Esophagus mucosa (tissue), 1 donor: ENCODE measurements at places on chromosomes 3 and 15. TPM values are rescaled to one million over a fixed set of nuclear protein-coding genes. Genes with fewer than 3 reads are reported as not detected.
A peak's percentile ranks its signal among the peaks of the same experiment; 100 is the strongest.

DNA sequence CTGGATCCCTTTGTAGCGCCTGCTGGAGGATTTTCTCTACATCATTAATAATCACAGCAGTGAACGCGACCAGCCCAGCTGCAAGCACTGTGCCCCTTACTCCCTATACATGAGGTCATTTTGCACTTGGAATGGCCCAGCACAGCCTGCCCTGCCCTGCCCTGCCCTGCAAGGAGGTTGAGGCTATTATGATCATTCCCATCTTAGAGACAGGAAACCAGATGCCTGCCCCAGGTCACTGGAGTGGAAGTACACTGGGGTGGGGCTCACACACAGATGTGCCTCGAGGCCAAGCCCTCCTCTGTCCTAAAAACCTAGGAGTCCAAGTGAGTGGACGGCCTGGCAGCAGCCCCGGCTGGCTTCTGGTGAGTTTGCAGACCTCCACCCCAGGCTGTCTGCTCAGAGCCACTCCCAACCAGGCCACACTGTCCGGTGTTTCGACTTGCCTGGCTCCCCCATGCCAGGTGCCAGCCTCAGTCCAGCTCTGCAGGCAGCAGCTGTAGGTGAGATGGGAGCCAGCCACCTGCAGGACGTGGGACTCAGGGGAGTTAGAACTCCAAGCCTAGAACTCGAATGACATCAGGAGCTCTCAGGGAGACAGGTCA, 30.4 kb upstream of the SEC61A1 start:
- ATAC-seq: no peak

DNA sequence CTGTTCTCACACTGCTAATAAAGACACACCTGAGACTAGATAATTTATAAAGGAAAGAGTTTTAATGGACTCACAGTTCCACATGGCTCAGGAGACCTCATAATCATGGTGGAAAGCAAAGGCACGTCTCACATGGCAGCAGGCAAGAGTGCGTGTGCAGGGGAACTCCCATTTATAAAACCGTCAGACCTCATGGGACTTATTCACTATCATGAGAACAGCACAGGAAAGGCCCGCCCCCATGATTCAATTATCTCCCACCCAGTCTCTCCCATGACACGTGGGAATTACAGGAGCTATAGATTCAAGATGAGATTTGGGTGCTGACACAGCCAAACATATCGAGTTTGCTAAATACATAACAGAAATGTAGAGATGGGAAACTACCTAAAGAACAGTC, 39.5 kb upstream of the DGKG start:
- no peak for ATAC-seq

DNA sequence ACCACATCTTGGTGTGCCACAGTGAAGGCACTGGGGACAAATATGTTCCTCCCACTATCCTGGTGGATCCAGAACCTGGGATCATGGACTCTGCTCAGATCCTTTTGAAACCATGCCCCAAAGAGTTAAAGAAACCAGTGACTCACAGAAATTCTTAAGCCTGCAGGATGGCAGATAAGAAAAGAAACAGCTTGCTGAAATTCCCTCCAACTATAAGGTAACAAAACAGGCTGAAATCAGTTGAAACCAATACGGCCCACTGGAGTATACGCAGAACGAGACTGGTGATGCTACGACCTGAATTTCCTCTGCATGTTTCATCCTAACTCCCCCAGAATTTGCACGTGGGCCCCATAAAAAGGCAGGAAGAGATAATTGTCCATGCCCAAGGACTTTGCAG, 209.6 kb downstream of the TJP1 start:
- no peak for ATAC-seq

Gene GPR160
- total RNA-seq: 1.4 TPM

- no peak for ATAC-seq
Measured at GRCh38 chr15:38991126-38991525, 426.5 kb upstream of the RASGRP1 start.

DNA sequence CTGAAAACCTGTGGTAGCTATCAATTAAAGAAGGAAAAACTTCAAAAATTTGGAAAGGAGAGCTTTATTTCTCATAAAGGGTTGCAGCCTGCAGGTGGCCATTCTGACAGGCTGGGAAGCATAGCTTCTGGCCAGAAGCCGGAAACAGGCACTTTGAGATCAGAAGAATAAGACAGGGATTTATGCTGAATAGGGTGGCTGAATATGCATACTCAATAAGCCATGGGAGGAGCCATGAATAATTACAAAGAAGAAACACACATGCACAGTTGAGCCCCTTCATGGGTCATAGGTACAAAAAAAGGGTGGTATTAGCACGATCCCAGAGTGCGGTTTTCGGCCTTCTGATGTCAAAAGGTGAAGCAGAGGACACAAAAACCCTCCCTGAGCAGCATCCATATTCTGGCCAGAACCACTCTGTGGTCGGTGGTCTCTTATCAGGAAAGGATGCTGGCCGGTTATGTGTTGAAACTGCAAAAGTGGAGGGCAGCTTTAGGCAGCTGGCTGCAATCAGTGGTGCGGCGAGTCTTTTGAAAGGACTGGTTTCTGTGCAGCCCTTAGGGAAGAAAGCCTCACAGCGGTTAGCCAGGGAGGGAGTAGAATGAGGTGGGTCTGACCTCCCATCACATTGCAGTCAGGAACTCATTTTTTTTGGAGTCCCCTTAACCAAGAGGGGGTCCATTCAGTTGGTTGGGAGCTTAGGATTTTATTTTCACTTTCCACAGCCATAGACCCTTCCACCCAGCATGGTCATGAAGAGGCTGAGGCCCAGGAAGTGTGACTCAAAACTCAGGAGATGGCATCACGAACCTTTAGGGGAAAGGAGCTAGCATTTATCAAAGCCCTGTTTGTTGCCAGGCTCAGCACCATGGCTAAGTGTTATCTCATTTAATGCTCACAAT, 34.7 kb upstream of the CCDC174 start:
- no peak for ATAC-seq

DNA sequence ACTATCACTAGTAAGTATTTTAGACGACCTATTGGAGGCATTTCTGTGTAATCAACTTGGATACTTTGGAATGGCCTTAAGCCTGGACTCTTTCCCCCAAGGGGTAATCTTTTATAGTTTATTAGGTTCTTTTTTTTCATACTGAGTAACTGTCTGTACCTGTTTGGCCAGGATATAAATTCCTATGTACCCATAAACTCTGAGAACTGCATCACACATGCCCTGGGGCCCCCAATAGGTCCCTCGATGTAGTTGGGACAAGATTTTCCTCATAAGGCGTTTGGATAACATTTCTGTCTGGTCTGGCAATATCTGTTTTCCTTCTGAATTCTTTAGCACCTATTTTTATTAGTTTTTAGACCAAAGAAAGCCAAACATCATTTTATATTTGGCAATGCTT, 86.4 kb upstream of the WNT7A start:
- ATAC-seq: no peak

- no peak for ATAC-seq
Measured at GRCh38 chr3:113097960-113098447, 107.2 kb downstream of the GTPBP8 start.

DNA sequence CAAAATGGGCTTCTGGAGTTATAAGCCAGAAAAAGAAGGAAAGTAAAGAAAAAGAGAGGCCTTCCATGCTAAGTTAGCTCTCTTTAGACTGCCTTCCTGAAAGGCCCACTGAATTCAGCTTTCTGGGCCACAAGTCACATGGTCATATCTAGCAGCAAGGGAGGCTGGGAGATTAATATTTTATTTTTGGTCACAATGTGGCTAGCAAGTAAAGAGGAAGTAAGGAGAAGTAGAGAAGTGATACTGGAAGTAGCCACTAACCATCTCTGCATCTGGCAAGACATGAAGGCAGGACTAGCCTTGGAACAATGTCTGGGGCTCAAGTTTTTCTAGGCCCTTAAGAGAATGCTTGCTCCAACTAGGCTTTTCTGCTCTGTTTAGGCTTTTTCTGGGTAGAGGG, 81.8 kb upstream of the UBE2E1 start:
- no peak for ATAC-seq

Gene C15orf61
- total RNA-seq: 2.8 TPM

DNA sequence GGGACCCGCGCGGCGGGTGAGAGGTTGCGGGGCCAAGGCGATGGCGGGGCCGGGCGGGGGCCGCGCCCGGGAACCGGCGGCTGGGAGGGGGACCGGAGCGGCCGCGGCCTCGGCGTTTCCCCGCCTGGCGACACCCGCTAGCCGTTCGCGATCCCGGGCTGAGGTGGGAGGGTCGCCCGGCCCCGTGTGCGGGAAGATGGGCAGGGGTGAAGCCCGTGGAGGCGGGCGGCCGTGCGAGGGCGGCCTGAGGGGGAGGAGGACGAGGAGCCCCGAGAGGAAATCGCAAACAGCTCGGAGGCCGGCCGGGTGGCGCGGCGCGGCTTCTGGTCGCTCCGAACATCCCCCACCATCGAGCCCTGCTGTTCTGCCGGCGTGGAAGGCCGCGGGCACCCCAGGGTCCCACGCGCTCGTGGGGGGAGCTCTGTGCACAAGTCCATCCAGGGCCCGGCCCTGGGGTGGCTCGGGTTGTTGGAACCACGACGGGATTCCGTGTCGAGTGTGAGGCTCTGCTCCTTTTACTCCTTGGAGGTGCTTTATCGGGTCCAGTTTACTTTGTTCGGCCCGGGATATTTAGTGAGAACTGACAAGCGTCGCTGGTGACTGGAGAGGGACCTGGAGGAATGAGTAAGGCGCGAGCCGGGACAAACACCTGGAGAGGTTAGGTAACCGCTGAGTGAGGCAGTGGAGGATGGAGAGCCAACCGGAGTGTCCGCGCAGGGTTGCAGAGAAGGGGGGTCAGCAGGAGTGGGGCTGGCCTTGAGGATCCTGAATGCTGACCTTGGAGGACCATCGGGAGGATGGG, 728 bp downstream of the CRTC3 start:
- ATAC-seq: peak; percentile 46

Gene NR2E3
- 0.56 TPM for total RNA-seq

DNA sequence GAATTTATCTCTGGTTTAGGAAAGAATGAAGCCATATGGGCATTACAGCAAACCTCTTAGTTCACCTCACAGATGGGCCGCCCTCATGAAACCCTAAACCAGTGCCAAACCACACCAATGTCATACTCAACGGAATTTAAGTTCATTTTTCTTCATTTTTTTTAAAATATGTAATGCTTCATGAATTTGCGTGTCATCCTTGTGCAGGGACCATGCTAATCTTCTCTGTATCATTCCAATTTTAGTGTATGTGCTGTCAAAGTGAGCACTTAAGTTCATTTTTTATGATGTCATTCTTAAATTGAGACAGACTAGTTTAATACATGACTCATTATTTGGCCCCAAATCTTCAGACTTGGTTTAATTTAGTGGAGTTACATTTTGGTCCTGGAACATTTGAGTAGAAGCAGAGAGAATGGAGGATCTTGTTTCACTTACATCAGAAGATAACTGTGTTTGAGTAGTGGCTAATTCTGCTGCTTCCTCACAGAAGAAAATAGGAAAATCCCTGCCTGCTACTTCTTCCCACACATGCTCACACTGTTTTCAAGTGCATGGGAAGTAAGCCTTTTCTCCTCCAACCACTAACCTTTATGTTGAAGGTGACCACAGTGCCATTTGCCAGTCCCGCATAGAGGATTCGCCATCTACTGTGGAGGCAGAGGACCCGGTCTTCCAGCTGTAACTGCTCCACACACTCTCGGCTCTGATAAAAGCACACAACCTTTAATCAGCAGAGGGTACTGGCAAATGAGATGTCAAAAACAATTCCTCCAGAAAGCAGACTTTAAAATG, 63.3 kb downstream of the ZNF106 start:
- no peak for ATAC-seq

GRCh38 chr3:50204804-50205412, at the start of gene SLC38A3:
TSS of gene SLC38A3 (plus strand) at chr3:50205271. CDS start at chr3:50214200, 8,929 bp downstream.
- peak; percentile 19 for ATAC-seq

Gene IL17RE
- total RNA-seq: 12.9 TPM

Gene HIGD1A
- total RNA-seq: 114 TPM

DNA sequence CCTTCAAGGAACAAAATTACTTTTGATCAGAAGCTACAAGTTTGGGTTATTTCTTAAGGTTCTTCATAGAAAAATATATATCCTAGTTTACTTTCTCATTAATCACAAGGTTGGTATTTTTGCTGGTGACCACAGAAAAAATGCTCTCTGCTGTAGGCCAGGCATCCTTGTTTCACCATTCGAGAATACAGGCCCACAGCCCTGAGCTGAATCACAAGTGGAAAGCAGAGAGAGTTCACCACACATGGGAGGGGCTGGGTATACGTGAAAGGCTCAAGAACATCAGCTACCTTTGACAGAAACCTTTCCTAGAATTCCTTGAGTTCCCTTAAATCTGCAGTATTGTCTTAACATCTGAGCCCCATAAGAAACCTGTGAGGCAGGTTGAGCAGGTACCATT, 23.2 kb downstream of the CPEB1 start:
- ATAC-seq: no peak

DNA sequence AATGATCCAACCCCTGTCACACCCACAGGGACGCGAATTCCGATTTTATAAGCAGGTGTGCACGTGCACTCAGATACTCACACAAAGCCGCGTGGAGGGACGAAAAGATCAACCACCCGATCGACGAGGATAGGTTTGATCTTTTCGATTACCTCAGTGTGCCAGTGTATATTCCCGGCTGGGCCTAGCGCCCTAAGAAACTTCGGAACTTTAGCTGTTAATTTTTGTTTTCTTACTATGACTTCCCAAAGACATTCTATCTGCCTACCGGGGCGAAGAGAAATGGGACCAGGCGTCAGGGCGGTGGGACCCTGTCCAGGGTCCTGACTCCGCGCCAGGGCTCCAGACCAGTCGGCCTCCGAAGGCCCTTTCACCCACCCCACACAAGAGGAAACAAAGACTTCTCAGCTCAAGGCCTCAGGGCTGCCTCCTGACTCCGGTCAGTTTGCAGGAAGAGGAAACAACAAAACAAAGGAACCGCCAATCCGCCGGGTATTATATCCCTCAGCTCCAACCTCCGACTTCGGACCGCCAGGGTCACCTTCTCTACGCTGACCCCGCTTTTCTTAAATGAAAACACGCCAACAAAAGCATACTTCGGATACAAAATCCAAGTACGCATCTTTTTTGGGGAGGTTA, 6.8 kb downstream of the ONECUT1 start:
- no peak for ATAC-seq

DNA sequence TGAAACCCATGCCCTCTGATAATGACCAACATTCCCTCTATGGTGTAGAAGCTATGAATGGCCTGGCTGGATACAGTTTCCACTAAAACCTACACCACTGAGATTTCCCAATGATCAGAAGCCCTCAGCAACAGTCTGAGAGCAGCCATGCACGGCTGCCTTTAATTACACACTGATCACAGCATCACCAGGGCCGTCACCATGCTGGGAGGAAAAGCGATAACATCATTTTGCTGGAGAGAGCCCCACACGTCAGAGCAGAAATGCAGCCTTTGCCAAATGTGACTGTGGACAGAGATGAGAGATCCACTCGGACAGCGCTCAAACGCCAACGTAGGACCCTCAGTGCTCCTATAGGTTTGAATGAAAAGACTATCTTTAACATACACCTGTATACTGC, 135.0 kb downstream of the XXYLT1 start:
- no peak for ATAC-seq

- peak; percentile 94 for ATAC-seq
Measured at GRCh38 chr3:4736284-4736861, 242.9 kb upstream of the BHLHE40 start.
